ENCODE measurements at places on chromosomes 5 and 9. TPM values are rescaled to one million over a fixed set of nuclear protein-coding genes. Genes with fewer than 3 reads are reported as not detected.

- no peak for DNase-seq
Measured at GRCh38 chr5:145407300-145408047, 427.7 kb downstream of the PRELID2 start.

GRCh38 chr5:82100303-82101077, 128.7 kb downstream of the ATG10 start:
- DNase-seq, result no peak

Gene MSMP
- total RNA-seq, result not detected

GRCh38 chr5:34811706-34812105, 27.3 kb upstream of the TTC23L start:
- no peak for DNase-seq

- no peak for DNase-seq
Measured at GRCh38 chr5:142082182-142082781, 26.3 kb upstream of the NDFIP1 start.

DNA sequence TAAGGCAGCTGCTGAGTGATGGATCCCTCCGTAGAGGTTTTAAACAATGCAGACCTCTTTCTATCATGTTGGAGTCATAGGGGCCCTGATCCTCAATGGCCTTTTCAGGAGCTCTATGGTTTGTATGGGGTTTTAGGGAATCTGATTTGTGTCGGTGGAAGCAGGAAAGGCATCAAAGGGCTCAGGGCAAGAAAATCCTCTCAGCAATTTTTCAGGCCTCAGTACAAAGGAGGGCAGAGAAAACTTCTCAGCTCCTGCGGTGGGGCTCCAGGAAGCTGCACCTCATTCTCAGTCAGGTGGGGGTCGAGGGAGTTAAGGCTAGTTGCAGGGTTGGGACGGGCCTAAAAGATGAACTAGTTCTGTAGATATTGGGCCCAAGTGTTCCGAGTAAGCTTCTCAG, 35.0 kb downstream of the GLRA1 start:
- DNase-seq, result no peak

GRCh38 chr9:104934691-104935500, 6.9 kb upstream of the ABCA1 start:
- DNase-seq, result no peak

Gene KCNV2
- not detected for total RNA-seq

GRCh38 chr9:127897193-127897692, 2.2 kb downstream of the ST6GALNAC6 start:
- peak; percentile 98 for DNase-seq

Gene PCDHA9
- total RNA-seq, result not detected

GRCh38 chr9:131833906-131834305, 94.0 kb upstream of the RAPGEF1 start:
- no peak for DNase-seq

DNA sequence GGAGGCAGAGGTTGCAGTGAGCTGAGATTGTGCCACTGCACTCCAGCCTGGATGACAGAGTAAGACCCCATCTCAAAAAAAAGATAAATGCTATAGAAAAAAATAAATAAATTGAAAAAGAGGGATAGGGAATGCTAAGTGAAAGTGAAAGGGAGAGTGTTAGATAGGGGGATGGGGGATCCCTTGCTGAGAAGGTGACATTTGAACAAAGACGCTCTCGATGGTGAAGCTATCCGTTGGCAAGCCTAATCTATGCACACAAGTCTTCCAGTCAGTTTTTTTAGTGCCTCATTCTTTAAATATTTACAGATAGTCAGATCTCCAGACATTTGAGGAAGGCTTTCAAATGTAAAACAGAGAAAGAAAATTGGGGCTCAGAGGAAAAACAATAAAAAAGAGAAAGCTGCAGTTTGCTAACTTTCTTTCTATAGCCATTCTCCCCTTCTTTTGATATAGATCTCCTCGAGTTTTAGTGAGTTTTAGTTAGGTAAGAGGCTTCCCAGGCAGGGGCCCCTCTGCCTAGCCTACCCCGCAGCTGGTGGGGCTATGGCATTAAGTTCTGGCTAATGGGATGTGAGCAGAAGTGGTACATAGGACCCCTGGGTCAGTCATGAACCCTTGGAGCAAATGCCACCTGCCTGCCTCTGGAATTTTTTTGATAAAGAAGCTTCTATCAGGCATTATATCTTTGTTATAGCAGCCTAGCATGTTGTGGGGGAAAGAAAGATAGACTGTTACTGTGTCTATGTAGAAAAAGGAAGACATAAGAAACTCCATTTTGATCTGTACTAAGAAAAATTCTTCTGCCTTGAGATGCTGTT, 12.0 kb downstream of the GLRX start:
- no peak for DNase-seq

Gene IL9
- not detected for total RNA-seq
